GM12865 (cell line): ENCODE measurements at places on chromosomes 3 and 15.

DNA sequence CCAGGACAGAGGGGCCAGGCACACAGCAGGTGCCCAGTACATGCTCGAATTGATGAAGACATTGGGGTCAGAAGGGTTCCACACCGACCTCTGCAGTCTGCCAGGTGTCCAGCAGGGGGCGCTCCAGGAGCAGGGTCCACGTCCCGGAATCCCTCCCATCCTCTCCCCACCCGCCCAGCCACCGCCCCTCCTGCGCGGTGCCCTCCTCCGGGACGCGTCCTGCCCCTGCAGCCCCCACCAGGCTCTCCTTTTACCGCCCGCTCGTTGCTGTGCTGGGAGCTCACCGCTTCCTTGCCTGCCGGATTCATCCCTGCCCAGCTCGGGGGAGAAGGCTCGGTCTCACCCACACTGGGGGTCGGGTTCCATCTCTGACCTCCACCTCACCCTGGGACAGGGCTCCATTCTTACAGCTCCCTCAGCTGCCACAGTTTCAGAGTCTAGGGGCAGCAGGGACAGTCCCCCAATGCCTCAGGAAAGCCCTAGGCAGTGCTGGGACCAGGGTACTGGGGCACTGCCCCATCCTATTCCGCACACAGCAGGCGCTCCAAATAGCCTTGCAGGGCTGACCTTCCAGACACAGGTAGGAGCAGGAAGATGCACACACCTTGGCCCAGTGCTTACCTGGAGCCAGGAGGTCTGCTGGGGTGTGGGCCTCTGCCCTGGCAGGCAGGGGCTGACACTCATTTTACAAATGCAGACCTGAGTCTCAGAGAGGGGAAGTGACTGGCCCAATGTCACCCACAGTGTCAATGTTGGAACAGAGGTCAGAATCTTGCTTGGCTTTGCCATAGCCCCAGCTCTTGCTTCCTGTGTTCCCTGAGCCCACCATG is 31.0 kb downstream of the GRIP2 start:
- DNase-seq = peak; percentile 61

- DNase-seq = no peak
Observed at GRCh38 chr3:47663630-47664240, 85.1 kb upstream of the CSPG5 start.

DNA sequence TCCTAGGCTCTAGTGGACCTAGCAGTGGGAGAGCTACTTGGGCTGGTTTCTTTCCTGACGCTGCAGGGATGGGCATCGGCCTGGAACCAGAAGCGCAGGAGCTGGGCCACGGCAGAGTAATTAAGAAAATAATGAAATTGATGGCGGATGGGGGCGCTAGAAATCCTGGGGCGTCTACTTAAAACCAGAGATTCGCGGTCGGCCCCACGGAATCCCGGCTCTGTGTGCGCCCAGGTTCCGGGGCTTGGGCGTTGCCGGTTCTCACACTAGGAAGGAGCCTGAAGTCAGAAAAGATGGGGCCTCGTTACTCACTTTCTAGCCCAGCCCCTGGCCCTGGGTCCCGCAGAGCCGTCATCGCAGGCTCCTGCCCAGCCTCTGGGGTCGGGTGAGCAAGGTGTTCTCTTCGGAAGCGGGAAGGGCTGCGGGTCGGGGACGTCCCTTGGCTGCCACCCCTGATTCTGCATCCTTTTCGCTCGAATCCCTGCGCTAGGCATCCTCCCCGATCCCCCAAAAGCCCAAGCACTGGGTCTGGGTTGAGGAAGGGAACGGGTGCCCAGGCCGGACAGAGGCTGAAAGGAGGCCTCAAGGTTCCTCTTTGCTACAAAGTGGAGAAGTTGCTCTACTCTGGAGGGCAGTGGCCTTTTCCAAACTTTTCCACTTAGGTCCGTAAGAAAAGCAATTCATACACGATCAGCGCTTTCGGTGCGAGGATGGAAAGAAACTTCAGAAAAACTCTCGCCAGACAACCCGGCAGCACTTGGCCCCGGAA is 6.1 kb downstream of the SOX14 start:
- DNase-seq = no peak

GRCh38 chr15:51460796-51461195 is 119.3 kb downstream of the GLDN start:
- no peak for DNase-seq

DNA sequence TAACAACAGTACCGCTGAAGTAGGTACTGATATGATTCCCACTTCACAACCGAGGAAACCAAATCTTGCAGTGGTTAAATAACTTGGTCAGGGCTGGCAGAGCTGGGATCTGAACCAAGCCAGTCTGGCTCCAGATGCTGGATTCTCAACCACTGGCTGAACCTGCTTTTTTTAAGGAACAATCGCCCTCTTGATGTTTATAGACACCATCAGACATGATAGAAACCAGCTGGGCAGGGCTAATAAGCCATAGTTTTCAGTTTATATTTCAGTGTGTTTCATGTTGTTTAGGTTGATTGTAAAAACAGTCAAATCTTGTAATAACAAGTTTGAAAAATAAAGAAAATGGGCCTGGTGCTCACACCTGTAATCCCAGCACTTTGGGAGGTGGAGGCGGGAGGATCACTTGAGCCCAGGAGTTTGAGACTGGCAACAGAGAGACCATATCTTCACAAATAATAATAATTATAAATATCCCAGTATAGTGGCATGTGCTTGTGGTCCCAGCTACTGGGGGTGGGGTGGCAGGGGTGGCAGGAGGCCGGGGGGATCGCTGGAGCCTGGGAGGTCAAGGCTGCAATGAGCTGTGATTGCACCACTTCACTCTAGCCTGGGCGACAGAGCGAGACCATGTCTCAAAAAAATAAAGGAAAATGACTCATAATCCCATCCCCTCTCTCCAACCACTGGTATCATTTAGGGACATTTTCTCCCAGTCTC is 36.7 kb downstream of the XYLB start:
- no peak for DNase-seq

DNA sequence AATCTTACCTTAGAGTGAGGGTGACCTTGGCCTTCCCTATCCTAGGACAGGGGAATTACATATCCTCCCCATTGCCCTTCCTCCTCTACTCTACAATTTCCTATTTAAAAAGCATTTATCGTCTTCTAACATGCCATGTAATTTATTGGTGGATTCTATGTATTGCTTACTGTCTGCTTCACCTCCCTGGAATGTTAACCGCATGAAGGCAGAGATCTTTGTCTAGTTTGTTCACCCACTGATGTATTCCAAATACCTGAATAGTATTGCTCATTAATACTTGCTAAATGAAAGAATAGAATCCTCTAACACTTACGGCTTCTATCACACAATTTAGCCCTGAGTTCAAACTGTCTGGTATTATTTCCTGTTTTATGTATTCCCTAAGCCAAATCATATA is 68.6 kb downstream of the PPARG start:
- DNase-seq = no peak

DNA sequence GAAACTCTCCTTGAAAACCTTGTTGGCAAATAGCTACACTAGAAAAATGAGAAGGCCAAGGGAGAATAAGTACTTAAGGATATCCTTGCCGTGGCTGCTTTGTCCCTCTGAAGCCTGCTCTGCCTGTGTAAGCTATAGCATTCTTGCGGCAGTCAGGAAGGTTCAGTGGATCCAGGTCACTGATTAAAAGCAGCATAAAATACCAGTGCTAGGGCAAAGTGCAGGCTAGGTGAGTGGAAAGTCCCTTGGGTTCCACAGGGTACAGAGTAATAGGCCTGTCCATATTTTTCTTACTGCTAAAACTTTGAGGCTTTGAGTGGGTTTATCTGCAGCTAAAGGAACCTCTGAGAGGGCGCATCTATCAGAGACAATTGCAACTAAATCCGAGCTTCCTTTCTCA is 10.3 kb downstream of the CXCR6 start:
- no peak for DNase-seq

GRCh38 chr3:5929027-5929426 is 741.5 kb downstream of the EDEM1 start:
- DNase-seq = peak; percentile 11

- no peak for DNase-seq
Observed at GRCh38 chr15:55991802-55992768, 1.3 kb downstream of the NEDD4 start.

- no peak for DNase-seq
Observed at GRCh38 chr15:81418891-81419290, 44.9 kb upstream of the TMC3 start.

- DNase-seq = no peak
Observed at GRCh38 chr3:128931046-128931445, 51.6 kb downstream of the ACAD9 start.

- DNase-seq = no peak
Observed at GRCh38 chr3:4746241-4746958, 232.8 kb upstream of the BHLHE40 start.

DNA sequence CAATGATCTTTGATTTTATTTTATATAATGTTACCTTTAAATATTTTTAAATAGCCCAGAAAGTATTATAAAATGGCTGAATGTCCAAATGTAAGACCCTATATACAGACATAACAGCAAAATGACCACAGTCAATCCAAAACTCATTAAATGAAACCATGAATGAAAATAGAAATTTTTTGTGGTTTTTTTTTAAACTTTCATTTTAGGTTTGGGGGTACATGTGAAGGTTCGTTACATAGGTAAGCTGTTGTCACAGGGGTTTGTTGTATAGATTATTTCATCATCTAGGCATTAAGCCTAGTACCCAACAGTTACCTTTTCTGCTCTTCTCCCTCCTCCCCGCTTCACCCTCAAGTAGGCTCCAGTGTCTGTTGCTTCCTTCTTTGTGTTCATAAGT is 108.8 kb downstream of the FAIM start:
- peak; percentile 40 for DNase-seq

- DNase-seq = no peak
Observed at GRCh38 chr15:26504009-26504408, 268.9 kb downstream of the GABRB3 start.

GRCh38 chr15:74653426-74654102 is 37.9 kb downstream of the CLK3 start:
- peak; percentile 61 for DNase-seq

DNA sequence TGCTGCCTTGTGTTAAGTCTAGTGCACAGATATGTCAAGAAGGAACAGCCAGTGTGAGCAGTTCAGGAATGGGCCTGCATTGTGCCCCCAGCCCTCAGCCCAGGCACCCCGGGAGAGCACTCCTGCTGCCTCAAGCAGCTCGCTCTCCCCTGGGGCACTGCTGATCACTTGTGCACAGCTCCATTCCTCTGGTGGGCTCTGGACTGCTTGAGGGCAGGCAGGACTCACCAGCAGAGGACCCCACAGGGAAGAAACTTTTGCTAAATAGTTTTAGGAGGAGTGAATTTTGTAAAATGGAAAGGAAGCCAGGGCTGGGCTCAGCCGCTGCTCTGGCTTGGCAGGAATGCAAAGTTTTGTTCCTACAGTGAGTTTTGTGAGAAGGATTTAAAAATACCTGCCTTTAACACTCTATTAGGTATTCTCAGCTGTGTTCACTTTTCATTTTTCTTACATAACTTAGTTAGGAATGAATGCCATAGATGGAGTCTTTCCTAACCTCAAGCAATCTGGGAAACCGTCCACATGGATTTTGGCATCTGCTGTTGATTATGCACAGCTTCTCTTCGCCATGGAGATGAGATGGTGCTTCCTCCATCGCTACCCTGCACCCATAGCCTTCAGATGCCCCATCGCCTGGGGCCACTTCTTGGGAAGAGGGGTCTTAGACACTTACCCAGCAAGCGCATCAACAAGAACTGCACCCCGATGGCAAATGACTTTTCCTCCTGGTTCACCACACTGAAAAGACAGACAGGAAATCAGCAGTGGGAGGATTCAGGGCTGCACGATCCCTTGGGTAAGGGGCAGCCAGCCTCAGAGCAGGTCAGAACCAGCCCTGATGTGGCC is 42.3 kb upstream of the RAB6B start:
- DNase-seq = no peak

DNA sequence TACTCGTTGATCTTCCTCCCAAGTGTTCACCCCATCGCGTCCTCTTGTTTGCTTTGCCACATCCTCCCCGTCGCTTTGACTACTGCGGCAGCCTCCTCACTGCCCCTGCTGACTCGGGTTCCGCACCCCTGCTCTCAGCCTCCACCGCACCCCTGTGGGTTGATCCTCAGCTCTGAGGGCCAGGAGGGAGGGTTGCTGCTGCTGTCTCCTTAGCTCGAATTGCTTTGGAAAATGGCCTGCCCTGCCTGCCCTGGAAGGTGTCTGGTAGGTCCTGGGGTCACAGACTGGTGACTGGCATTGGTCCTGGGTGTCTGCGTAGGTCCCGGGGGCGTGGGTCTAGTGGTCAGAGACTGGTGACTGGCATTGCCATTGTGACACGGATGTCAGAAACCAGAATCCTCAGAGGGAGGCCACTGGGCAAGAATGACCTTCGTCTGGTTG is 9.4 kb downstream of the MUC4 start:
- DNase-seq = no peak

- DNase-seq = no peak
Observed at GRCh38 chr15:63509056-63509954, 4.9 kb downstream of the USP3 start.

DNA sequence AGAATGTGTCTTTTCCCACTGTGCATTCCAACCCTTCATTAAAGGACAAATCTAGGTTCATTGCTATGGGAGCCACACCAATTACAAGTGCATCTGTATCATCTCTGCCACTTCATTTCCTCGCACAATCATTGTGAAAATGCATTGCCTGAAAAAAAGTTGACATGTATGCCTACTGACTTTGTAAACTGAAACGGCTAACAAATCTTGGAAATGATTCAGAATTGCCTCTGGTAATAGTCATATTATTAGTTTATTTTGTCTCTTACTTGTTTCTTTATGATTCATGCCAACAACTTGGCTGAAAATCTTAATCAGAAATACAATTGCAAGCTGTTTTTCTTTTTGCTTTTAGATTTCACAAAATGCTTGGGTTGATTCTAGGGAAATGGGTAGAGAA is 497.1 kb downstream of the ZIC1 start:
- DNase-seq = peak; percentile 48

GRCh38 chr15:29819979-29820378 is 2.3 kb downstream of the TJP1 start:
- DNase-seq = no peak

GRCh38 chr3:52059781-52060180 is 3.4 kb upstream of the DUSP7 start:
- no peak for DNase-seq

- DNase-seq = no peak
Observed at GRCh38 chr3:33091746-33092145, 5.2 kb downstream of the GLB1 start.

DNA sequence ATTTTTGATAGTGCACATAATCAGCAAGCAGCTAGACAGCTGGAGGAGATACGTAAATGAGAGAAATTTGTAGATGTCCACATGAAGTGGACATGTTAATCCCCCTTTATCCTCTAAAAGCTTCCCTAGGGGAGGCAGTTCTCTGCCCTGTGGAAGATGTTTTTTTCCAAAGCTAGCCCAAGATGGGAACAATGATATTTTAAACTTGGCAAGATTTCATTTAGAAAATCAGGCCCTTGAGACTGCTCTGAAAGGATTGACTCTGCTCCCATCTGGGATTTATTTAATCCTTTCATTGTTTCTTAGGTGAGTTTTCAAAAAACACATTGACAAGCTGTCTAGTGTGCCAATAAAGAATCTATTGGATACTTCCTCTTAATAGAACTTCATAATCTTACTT is 92.0 kb downstream of the SYNPR start:
- DNase-seq = no peak
